Skeletal muscle tissue (tissue), 5 donors: ENCODE measurements at places on chromosomes 6 and 20. TPM values are rescaled to one million over a fixed set of nuclear protein-coding genes. Genes with fewer than 3 reads are reported as not detected.

Gene ADGRF5
- 26.1 TPM for total RNA-seq

Gene CCDC170
- 1.0 TPM for total RNA-seq

Gene ESF1
- 5.7 TPM for total RNA-seq

Gene CCN6
- not detected for total RNA-seq

Gene BANF2
- total RNA-seq = not detected

Gene EFCAB8
- total RNA-seq = not detected
